ENCODE measurements at places on chromosomes 11 and 22. TPM values are rescaled to one million over a fixed set of nuclear protein-coding genes. Genes with fewer than 3 reads are reported as not detected.

Gene PLA2G3
- total RNA-seq = not detected

Gene TCN2
- total RNA-seq = 5.3 TPM

Gene C11orf52
- not detected for total RNA-seq

Gene MN1
- 3.4 TPM for total RNA-seq

Gene UBQLNL
- not detected for total RNA-seq

Gene SLC43A1
- total RNA-seq = 2.7 TPM

Gene SPON1
- not detected for total RNA-seq

Gene OR4C11
- total RNA-seq = not detected

Gene BDNF
- 6.3 TPM for total RNA-seq

Gene SLC22A12
- total RNA-seq = not detected

Gene HEPN1
- total RNA-seq = not detected

Gene GAL3ST1
- total RNA-seq = 9.9 TPM

Gene FAM180B
- total RNA-seq = not detected

Gene BTG4
- not detected for total RNA-seq

Gene LRP4
- 8.7 TPM for total RNA-seq

Gene MRPL21
- 132 TPM for total RNA-seq

Gene CADM1
- 23.4 TPM for total RNA-seq

Gene RTN3
- total RNA-seq = 103 TPM

Gene CD3D
- total RNA-seq = not detected

Gene FRMD8
- 47.9 TPM for total RNA-seq

Gene MIOX
- total RNA-seq = not detected

Gene DGCR6
- total RNA-seq = 1.8 TPM

Gene UBASH3B
- total RNA-seq = 43.2 TPM

Gene SLC22A8
- not detected for total RNA-seq

Gene MYEOV
- total RNA-seq = 105 TPM

Gene TSSK2
- total RNA-seq = not detected

Gene SEZ6L
- not detected for total RNA-seq

Gene CAVIN3
- total RNA-seq = 34.6 TPM

Gene FOLR3
- not detected for total RNA-seq

Gene DDI1
- not detected for total RNA-seq

Gene TRIM29
- 22.2 TPM for total RNA-seq

Gene MS4A13
- total RNA-seq = not detected

Gene IFITM5
- total RNA-seq = not detected

Gene TTC9C
- total RNA-seq = 30.7 TPM

Gene RELA
- 74.7 TPM for total RNA-seq

Gene UNC93B1
- total RNA-seq = 87.3 TPM

Gene GALNT18
- 27.3 TPM for total RNA-seq

Gene OR56A5
- total RNA-seq = not detected

Gene KCNA4
- total RNA-seq = not detected

Gene OR10A4
- total RNA-seq = not detected

Measured in A549 treated with GW870086 at 1 μM for 4 hours (cell line).